Naive thymus-derived CD4-positive, alpha-beta T cell (primary cell): ENCODE measurements at places on chromosomes 16 and 17. TPM values are rescaled to one million over a fixed set of nuclear protein-coding genes. Genes with fewer than 3 reads are reported as not detected.

GUCY2D gene
- total RNA-seq, result not detected

DNA sequence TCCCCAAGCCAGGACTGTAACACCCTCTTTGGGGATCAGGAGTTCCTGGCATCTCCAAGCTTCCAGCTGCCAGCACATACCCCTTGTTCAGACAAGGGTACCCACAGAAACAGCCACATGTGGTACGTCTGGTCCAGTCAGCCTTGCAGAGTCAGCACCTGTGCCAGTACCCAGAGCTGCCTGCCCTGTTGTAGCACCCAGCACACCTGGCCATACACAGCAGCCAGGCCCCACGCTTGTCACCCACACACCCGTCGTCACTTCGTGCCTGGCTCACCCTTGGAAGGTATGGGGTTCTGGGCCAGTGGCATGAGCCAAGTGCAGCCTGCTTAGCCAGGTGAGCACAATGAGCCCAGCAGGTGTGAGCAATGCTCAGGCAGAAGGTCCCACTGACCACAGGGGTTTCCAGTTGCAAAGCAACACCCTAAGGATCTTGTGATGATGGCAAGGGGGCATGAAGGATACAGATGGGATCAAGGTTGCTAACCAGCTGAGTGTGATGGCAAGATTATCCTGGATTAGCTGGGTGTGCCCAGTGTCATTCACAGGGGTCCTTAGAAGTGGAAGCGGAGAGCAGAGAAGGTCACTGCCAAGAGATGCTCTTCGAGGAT lies 202.3 kb downstream of the CPPED1 start:
- no peaks in the 10 kb centered on the region for H3K27me3 ChIP-seq
- no peak for DNase-seq
- H3K4me3 ChIP-seq, result no peak overlapping the region
- H3K4me1 ChIP-seq, result no peaks in the 10 kb centered on the region
- no peak overlapping the region for H3K27ac ChIP-seq
- H3K36me3 ChIP-seq, result no peaks in the 10 kb centered on the region

DNA sequence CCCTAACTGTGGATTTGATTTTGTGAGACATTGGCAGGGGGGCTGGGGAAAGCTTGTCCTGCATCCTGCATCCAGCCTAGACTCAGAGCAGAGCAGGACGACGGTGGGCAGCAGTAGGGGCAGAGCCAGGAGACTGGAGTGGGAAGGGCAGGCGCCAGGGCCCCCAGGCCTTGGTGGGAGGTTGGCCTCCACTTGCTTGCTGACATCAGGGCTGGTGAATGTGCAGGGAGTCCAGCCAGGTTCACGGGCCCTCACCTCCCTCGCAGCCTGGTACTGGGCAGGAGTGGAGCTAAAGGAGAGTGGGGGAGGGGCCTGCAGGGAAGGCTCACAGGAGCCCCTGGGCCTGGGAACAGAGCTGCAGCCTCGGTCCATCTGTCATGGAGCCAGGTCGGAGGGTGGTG lies 2.2 kb upstream of the SMTNL2 start:
- no peak overlapping the region for H3K4me3 ChIP-seq
- no peaks in the 10 kb centered on the region for H3K4me1 ChIP-seq
- DNase-seq, result no peak
- peaks cover 5% of the 10 kb centered on the region for H3K27me3 ChIP-seq
- H3K27ac ChIP-seq, result no peak overlapping the region

GRCh38 chr17:8022360-8023003 lies 16.4 kb upstream of the ALOX15B start:
- H3K36me3 ChIP-seq, result no peaks in the 10 kb centered on the region
- no peak overlapping the region for H3K4me3 ChIP-seq

- H3K27me3 ChIP-seq, result no peaks in the 10 kb centered on the region
- H3K27ac ChIP-seq, result no peak overlapping the region
- H3K4me3 ChIP-seq, result no peak overlapping the region
- no peak for DNase-seq
Measured at GRCh38 chr17:59798111-59798510, 90.7 kb downstream of the VMP1 start.

GRCh38 chr16:21184834-21185233 lies 26.4 kb downstream of the LDAF1 start:
- no peaks in the 10 kb centered on the region for H3K4me1 ChIP-seq
- H3K27me3 ChIP-seq, result no peaks in the 10 kb centered on the region
- no peak overlapping the region for H3K27ac ChIP-seq
- H3K36me3 ChIP-seq, result no peaks in the 10 kb centered on the region
- H3K4me3 ChIP-seq, result no peak overlapping the region
- DNase-seq, result no peak

DNA sequence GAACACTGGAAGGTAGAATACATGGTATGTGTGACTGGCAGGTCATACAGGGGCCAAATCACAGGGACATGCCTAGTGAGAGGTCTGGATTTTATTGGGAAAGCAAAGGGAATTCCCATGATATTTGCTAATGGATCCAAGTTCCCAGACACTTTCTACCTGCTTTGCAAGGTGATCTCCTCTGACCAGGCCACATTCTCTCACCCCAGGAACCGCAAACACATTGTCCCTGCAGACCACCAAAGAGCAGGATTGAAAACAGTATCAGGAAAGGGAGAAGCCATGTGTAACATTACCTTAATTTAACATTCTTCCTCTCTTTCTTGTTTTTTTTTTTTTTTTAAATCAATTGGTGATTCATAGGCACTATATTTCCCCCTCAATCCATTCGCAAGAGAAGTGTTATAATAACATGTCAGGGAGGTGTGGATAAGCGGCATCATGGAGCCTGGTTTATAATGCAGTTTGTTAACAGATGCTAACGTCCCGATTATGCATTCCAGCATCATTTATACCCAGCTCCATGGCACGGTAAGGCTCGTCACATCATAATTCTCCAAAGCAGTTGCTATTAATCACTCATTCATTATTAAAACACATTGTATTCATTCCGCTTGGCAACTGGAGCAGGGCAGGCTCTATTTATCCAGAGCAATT lies 155.1 kb upstream of the CCL2 start:
- H3K4me3 ChIP-seq, result no peak overlapping the region
- H3K36me3 ChIP-seq, result no peaks in the 10 kb centered on the region
